ENCODE measurements at places on chromosomes 11 and 22.

DNA sequence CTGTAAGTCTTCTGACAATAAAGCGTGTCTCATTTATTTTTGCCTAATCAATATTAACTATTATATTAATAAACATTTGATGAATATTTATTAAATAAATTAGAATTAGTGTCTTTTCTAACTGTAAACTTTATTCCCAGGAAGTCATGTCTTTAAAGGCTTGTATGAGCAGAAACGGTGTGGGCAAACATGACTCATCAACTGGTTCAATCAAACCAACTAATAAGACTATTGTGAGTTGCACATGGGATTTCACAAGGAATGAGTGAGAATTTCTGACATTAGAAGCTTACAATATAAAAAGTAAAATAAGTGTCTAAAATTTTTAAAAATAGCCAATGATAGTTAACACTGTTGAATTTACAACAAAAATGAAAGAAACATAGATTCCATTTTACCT is 259.2 kb upstream of the CTSC start:
- no peak for DNase-seq

DNA sequence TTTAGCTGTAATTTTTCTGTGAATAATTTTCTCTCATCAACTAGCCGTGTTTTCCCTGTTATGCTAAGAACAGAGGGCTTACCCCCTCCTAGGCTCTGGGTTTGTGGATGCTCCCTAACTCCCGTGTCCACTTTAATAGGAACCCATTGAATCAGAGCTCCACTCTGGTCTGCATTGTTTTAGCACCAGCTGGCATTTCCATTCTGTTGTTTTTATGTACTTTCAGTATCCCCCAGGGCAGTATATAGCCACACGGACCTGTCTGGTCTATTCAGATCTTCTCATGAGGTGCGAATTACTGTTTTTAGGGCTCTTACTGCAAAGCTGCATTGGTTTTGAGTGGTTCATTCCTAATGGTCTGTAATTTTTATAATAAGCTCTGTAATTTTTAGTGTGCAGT is 16.0 kb downstream of the POLD3 start:
- no peak for DNase-seq

GRCh38 chr11:120431633-120432032 is 79.9 kb upstream of the GRIK4 start:
- DNase-seq: no peak

DNA sequence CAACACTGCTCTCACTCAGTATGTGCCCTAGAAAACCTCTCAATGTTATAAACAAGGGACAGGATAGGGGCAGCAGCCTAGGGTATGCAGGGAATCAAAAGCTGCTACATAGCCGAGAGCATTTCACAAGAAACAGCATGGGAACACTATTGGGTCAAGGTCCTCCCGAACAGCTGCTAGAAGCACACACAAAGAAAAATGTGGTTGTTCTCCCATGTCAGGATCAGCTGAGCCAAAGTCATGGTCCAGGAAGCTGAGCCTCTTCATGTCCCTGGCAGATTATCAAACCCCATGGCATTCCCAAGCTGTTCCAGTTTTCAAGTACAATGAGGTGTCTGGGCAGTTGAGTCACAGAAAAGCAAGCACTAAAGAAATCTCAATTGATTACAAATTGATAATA is 21.0 kb upstream of the GDPD4 start:
- no peak for DNase-seq

- DNase-seq: no peak
These were observed 110.6 kb downstream of the NECTIN1 start for GRCh38 chr11:119618208-119618909.

DNA sequence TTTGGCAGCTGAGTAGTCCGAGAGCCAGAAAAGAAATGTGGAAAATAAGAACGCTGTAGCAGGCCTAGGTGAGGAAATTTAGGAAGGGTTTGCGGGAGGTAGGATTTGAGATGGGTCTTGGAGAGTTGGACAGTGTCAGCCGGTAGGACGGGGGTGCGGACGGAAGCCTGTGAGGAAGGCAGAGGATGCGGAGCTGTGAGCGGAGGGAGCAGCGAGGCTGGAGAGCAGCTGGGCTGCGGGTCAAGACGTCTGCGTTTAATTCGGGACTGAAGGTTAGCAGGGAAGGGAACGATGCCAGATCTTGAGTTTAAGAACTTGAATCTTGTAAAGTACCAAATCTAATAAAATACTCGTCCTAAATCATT is 669 bp upstream of the TIGD3 start:
- no peak for DNase-seq

GRCh38 chr11:35135222-35135621 is 3.7 kb upstream of the CD44 start:
- DNase-seq: no peak

- DNase-seq: no peak
These were observed 18.1 kb upstream of the MRTFA start for GRCh38 chr22:40654522-40655167.

DNA sequence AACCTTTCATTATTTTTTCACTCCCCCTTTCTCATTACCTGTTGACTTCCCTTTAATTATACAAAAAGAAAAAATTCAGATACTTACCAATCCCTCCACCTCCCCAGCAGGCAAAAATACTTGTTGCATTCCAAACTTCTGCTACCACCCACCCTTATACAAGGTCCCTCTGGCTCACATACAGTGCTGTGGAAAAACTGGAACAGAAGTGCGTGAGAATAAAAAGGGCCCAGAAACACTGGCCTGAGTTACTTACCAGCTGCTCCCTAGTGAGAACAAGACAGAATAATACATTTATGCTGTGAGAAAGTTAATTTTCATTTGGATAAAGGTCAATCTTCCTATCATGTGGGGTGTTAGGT is 46.9 kb upstream of the RAPSN start:
- DNase-seq: no peak

DNA sequence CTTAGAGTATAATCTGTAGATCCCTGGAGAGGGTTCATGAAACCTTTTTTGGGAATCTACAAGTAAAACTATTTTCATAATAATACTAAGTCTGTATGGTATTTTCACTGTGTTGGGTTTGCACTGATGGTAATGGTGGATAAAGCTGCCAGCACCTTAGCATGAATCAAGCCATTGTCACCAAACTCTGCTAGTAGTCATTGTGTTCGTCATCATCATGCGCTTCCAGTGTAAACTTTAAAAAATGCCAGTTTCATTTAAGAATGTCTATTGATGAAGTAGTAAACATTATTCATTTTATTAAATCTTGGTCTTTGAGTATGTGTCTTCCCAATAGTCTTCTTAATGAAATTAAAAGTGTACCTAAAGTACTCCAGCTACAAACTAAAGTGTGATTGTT is 15.0 kb downstream of the ALKBH3 start:
- no peak for DNase-seq

DNA sequence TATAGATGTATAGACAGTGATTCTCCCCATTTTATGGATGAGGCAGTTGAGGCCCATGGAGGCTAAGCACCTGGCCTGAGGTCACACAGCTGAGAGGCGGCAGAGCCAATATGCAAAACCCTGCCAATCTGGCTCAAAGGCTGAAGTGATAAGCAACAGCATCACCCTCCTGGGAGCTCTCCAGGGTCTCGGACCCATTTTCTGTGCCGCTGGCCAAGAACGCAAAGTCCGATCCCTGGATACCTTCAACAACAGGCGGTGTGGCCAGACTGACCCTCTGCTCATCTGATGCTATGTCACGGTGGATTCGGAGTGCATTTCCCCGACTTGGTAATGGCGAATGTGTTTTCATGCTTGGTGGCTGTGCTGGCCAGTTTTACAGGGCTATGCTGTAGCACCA is 595.0 kb downstream of the TBC1D22A start:
- DNase-seq: no peak

DNA sequence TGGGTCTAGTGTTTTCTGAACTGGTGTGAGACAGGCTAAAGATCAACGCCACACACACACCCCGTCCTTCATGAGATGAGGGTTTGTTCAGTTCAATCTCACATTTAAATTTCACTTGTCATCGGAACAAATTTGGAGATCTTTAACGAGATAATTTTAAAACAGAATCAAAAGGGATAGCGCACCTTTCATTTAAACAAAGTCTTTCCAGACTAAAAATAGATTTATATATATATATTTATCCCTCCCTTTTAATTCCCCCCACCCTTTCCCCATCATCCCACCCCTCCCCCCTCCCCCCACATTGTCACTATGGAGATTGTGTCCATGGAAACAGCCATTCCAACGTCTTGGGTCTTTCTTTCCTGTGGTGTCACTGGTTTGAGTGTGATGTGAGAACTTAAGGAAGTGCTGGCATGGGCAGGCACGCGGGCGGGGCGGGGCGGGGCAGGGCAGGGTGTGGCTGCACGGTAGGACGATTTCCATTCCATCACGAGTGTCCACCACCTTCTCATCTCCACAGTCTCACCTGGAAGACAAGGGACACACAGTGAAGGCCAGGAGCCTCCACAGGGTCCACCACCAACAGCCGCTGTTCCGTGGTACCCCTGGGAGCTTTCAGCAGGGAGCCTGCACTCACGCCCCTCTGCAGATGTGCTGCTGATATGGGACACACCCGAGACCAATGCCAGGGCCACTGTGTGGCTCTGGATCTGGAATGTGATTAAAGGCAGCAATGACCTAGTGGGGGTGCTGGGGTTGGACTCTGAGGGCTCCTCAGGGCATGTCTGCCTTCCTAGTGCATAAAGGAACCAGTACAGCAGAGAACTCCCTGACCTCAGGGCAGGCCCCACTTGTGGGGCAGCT is 30.5 kb upstream of the CYP2D6 start:
- DNase-seq: no peak

- DNase-seq: no peak
These were observed 1.6 kb downstream of the KIAA0930 start for GRCh38 chr22:45238957-45239680.

DNA sequence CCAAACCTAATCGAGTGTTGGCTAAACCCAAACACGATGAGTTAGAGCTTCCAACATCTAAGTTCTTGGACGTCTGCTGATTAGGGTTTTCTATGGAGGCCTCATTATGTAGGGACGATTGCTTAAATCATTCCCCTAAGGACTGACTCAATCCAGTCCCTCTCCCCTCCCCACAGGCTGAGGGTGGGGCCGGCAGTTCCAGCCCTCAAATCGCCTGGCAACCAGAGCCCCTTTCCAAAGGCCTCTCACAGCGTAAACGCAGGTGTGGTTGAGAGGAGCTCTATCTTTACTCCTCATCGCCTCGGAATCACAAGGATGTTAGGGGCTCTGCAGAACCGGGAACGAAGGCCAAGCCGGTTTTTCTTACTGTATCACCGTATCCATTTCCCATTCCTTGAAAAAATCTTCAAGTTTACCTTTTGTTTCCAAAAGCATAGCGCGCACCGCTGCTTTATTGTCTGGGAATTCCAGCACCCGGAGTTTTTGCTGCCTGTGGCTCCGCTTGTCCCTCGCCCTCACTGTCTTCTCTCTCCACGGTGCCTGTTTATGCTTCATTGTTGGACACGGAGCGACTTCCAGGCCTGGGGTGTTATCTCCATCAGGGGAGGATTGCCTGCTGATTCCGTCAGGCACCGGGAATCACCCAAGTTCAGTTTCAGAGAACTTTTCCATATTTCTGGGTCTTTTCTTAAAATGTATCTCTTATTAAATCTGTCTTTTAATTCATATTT is 13.8 kb upstream of the IFITM3 start:
- DNase-seq: no peak

- no peak for DNase-seq
These were observed 4.8 kb upstream of the EMID1 start for GRCh38 chr22:29200901-29201300.

DNA sequence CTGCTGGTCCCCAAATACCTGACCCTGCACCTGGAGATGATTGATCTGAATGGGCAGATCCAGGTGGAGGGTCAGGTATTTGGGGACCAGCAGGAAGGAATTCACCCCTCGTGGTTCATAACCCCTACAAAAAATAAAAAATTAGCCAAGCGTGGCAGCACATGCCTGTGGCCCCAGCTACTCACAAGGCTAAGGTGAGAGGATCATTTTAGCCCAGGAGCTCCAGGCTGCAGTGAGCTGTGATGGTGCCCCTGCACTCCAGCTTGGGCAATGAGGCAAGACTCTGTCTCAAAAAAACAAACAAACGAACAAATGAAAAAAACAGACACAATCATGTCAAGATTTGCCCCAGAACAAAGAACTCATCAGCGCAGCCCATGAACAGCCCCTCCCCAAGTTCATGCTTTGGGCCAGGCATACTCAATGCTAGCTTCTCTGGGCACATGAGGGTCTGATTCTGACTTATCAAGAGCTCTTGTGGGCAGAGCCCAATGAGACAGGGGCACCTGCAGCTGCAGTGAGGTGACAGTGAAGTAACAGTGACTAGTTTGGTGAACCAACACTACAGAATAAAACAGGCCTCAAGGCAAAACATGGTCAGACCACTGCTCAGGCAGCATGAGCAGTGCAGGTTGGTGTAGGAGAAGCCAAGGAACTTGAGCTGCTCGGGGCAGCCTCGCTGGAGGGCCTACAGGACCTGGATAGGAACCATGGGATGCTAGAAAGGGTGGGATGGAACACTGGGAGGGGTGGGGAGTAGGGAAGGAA is 10.2 kb upstream of the FCHSD2 start:
- DNase-seq: no peak

DNA sequence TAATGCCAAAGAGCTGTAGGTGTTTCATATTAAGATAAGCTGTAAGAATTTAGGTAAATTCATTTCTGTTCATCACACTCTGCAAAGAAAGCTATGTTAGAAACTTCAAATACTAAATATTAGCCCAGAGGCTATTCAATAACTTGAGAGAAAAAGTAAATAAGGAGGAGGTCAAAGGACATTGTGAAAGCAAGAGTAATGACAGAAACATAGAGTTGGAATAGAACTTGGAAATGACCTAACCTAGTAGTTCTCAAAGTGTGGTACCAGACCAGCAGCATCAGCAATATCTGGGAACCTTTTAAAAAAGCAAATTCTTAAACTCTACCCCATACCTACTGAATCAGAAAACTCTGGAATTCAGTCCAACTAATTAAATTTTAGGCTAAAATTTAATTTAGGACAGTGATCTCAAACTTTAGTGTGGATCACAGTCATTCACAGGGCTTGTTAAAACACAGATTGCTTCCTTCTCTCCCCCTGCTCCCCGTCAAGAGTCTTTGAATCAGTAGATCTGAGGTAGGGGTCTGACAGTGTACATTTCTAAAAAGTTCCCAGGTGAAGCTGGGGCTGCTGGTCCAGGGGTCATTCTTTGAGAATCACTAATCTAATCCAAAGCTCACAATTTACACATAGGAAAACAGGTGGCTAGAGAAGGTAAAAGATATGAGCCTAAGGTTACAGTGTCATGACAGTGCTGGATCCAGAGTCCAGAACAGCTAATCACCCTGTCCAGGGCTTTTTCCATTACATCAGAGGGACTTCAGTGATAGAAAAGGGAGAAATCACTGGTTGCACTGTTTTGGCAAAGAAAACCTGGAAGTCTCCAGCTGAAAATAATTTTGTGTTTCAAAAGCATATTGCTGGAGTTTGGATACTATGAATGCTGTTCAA is 241.1 kb downstream of the SOX6 start:
- DNase-seq: no peak

- DNase-seq: no peak
These were observed 12.9 kb downstream of the RTN4R start for GRCh38 chr22:20254975-20255946.

DNA sequence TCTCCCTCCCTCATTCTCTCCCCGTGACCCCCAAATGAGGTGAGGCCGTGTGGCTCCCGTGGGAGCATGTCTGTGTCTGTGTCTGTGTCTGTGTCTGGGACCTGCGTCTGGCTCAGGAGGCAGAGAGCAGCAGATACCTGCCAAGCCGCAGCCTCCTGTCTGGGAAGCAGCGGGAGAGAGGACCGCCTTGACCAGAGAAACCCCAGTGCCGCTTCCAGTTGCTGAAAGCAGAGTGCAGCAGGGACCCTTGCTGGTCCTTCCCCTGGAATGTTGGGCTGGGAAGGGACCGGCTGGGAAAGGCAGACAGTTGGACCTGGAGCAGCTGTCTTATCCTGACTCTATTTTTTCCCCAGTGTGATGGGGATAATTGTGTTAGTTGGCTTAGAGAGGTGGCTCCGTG is 525 bp downstream of the CSDC2 start:
- no peak for DNase-seq

- DNase-seq: no peak
These were observed 25.9 kb downstream of the USP47 start for GRCh38 chr11:11867720-11868119.
